ENCODE measurements at places on chromosomes 5 and 9.

DNA sequence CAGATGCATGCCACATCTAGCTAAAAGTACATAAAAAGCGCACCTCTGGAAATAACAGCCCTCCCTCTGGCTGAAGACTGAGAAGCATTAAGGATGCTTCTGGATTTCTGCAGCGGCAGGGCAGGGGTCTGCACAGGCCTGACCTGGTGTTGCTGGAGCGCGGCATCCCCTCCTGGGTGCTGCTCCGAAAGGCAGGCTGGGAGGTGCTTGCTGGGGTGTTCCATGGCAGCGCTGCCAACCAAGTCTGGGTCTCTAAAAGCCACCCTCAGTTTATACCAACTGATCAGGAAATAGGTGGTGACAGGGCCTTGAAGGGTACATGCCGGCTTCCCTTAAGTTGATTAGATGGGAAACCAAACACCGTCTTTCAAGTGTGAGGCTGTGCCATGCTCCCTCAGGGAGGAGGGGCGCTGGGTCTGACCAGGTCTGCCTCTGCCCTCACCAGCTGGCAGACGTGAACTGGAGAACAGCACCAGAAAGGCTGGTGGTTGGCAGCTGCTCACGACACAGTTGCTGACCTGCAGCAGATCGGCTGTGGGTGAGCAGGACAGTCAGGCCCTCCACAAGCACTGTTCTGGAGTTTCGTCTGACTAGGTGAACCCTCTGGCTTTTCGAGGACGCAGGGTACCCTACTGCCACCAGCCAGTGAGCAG is 81.6 kb downstream of the DAP start:
- DNase-seq = no peak

DNA sequence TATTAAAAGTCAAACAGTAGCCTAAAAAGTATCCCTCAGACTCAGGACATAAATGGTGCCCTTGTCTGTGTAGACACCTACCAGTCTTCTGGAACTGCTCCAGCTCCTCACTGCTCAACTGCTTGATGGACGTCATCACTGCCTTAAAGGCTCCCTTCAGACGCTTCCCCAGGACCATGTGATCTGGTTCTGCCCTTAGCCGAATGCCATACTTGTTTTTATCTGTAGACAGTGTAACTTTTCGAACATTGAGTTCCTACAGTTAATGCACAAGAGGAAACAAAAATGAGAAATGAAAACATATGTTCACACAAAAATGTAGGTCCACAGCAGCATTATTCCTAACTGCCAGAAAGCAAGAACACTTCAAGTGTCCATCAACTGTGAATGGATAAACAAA is 46.2 kb downstream of the IARS1 start:
- DNase-seq = no peak

DNA sequence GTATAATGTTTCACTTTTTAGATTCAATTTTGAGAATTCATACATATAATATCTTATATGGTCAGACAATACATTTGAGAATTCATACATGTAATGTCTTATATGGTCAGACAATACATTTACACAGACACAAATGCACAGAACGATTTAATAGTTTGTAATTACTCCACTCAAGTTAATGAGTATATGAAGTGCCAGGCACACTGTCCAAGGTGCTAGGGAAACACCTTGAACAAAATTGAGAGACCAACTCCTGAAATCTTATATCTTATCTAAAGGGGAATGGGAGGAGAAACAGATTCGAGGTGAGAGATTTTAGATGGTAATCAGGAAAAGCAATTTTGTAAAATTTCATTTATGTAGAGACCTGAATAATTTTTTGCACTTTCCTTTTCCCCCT is 994.7 kb downstream of the CDH12 start:
- no peak for DNase-seq

DNA sequence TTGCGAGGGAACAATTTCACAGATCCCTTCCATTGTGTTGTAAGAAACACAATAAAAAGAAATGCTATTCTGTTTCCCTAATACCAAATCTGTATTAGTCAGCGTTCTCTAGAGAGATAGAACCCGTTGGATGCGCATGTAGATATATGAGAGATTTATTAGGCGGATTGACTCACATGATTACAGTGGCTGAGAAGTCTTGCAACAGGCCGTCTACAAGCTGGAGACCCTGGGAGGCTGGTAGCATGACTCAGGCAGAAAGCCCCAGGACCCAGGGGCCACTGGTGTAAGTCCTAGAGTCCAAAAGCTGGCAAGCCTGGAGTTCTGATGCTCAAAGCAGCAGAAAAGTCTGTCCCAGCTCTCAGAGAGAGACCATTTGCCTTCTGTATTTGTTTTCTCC is 18.4 kb upstream of the IL17B start:
- DNase-seq = no peak

DNA sequence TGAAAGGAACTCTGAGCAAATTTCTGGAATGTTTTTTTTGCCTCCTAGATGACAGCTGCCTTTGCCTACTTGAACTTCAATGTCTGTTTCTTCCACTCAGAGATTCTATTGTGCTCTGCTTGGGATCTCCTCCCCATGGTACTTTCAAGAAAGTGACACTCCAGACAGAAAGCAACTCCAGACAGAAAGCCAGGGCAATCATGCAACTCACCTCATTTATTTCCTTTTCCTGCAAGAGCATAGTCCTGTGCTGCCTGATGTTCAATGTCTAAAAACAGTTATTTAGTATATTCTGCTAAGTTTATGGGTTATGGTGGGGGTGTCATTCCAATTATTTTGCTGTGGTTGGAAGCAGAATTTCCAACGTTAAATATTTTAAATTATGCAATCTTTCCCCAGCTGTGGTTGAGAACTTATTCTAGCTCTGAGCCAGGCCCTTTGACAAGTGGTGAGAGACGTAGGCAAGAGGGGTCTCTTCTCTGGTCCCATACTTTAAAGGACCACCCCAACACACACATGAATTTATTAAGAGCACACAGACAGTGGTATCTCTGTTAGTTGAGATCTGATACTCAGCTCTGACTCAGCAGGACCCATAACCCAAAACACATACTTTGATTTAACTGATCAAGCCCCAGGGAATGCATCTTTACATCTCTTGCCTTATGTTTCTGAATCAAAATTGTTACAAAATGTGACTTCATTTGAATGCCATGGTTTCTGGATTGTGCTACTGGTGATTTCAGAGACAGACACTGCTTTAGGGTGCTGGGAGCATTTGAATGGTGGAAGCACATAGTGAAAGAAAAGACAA is 39.5 kb upstream of the MAMDC2 start:
- no peak for DNase-seq
